ENCODE measurements at places on chromosomes 4 and X.

GRCh38 chr4:153731239-153731638, 28.6 kb downstream of the RNF175 start:
- DNase-seq: no peak

- DNase-seq: no peak
Observed at GRCh38 chr4:37367901-37368300, 123.4 kb downstream of the NWD2 start.

GRCh38 chrX:19739683-19740082, 147.7 kb downstream of the SH3KBP1 start:
- peak; percentile 17 for DNase-seq

DNA sequence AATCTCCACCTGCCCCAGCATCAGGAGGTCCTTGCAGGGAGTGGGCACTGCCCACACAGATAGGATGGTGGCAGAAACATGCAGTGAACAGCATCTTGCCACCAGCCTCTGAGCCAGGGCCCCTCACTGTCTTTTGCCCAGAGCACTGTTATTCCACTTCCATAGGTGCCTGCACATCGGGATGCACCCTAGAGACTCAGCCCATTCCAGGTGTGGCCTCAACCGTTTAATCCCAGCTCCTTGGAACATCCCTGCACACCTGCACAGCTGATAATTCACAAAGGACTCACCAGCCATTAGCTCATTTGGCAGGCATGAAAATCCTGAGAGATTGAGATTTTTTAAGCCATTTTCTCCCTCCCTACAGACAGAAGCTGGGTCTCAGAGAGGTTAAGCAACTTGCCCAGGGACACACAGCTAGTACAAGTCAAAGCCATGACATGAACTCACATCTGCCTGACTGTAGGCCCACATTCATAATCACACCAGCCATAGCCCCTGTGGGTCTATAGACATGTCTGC, 116.3 kb downstream of the EFNB1 start:
- DNase-seq: no peak

GRCh38 chrX:24277405-24277804, 36.5 kb downstream of the SUPT20HL2 start:
- DNase-seq: no peak

DNA sequence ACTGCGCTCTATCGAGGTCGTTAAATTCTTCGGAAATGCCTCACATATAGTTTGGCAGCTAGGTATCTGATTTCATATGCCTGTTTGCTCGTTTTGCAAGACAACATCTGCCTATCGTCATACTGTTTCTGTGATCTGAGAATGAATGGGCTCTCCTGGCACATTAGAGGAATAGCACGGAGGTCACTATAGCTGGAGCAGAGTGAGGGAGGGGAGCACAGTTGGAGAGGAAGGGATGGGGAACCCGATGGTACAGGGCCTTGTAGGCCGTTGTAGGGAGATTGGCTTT, 552 bp downstream of the IKBKG start:
- no peak for DNase-seq

DNA sequence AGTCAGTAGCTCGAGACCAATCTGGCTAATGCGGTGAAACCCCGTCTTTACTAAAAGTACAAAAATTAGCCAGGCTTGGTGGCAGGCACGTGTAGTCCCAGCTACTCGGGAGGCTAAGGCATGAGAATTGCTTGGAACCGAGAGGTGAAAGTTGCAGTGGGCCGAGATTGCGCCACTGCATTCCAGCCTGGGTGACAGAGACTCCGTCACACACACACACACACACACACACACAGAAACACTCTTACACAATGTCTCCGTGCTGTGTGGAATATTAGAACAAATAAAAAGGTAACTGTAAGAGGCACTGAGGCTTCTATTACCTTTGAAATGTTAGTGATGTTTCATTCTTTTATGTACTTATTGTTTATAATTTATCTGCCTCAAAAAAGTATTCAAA, 326.6 kb downstream of the GPAT3 start:
- no peak for DNase-seq

- DNase-seq: no peak
Observed at GRCh38 chrX:23048806-23049573, 49.2 kb downstream of the DDX53 start.

- DNase-seq: peak; percentile 45
Observed at GRCh38 chrX:48919360-48919841, 577 bp upstream of the PIM2 start.

DNA sequence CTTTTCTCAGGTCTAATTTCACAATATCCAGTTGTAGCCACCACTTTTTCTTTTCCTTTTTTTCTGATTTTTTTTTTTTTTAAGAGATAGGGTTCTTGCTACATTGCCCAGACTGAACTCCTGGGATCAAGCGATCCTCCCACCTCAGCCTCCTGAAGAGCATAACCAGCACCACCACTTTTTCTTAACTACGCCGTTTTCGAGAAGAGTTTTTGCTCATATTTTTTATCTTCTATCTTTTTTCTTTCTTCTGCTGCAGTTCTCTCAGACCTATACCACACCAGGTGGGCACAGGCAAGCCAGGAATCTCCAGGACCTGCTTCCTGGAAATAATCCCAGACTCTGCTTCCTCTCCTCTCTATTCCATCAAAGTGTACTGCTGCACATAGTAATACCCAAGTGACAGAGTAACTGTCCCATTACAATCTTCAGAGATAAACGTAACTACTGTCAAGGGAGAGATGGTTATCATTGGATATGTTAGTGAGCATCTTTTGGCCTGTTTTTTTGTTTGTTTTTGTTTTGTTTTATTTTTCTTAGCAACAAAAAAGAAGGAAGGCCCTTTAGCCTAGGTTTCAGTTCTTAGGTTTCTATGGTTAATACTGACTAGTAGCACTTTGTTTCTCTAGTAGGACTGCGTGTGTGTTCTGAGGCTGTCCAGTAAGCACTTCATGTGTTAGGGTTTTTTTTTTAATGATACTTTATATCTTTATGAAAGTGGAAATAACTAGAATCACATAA, 59.2 kb upstream of the TXK start:
- no peak for DNase-seq

GRCh38 chr4:53119680-53120079, 246.2 kb downstream of the SCFD2 start:
- DNase-seq: no peak

- DNase-seq: no peak
Observed at GRCh38 chrX:9678215-9678965, 87.3 kb downstream of the GPR143 start.

GRCh38 chrX:20471483-20471882, 204.8 kb upstream of the RPS6KA3 start:
- no peak for DNase-seq

- DNase-seq: no peak
Observed at GRCh38 chr4:150821641-150822040, 193.4 kb downstream of the LRBA start.

- DNase-seq: no peak
Observed at GRCh38 chrX:71301195-71301924, at the start of gene ITGB1BP2. ITGB1BP2 (plus strand) TSS chrX:71301750; CDS start chrX:71301807, 57 bp downstream.

DNA sequence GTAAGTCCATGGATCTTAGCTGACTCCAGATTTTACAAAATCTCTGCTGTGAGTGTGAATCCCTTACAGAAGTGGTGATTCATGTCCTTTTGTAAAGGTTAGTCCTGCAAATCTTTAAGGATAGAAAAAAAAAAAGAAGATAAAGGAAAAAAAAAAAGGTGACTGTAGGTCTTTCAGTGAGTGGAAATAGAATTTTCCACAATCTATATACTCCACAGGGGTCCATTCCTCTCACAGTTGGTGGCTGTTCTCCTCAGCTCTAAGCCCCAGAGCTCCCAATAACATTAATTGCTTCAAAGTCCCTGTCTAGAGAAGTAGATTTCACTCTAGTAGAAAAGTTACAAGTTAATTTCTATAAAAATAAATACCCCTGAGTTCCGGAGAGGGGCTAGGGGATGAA, 189.1 kb downstream of the NDST4 start:
- no peak for DNase-seq

GRCh38 chrX:12811658-12812057, 20.4 kb downstream of the PRPS2 start:
- no peak for DNase-seq

- no peak for DNase-seq
Observed at GRCh38 chr4:712093-712492, 6.5 kb downstream of the PCGF3 start.

- no peak for DNase-seq
Observed at GRCh38 chr4:105859233-105859632, 36.0 kb upstream of the NPNT start.

GRCh38 chrX:84188320-84188834, 378 bp upstream of the RPS6KA6 start:
- DNase-seq: no peak

DNA sequence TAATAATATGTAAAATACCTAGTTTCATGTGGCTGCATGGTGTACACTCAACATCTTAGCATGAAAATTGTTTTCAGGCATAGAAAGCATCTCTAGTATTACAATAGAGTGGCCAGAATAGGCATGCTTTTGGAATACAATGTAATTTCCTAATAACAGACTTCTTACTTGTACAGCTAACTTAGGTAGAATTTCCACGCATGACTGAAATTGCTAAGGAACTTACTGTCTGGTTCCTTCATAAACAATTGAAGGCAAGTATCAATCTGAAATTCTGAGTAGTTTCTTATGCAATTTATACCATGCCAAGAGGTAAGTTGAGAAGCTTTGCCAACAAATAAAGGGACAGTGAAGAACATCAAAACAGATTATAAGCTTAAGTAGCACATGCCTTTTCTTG, 26.7 kb downstream of the SULT1E1 start:
- DNase-seq: no peak

- no peak for DNase-seq
Observed at GRCh38 chr4:6988016-6988715, 55.0 kb upstream of the TADA2B start.

GRCh38 chrX:57445076-57445475, 146.7 kb upstream of the ZXDB start:
- DNase-seq: no peak

GRCh38 chr4:82891707-82892466, 934 bp upstream of the SEC31A start:
- DNase-seq: no peak

GRCh38 chr4:20253735-20254409, 2.2 kb downstream of the SLIT2 start:
- DNase-seq: no peak

GRCh38 chr4:5753366-5753765, 42.4 kb downstream of the EVC start:
- no peak for DNase-seq

- DNase-seq: no peak
Observed at GRCh38 chr4:134867027-134867426, 665.4 kb upstream of the PABPC4L start.

- no peak for DNase-seq
Observed at GRCh38 chr4:98498774-98499173, 159.6 kb downstream of the TSPAN5 start.

- DNase-seq: no peak
Observed at GRCh38 chrX:119654112-119654531, 38.8 kb downstream of the SEPTIN6 start.

DNA sequence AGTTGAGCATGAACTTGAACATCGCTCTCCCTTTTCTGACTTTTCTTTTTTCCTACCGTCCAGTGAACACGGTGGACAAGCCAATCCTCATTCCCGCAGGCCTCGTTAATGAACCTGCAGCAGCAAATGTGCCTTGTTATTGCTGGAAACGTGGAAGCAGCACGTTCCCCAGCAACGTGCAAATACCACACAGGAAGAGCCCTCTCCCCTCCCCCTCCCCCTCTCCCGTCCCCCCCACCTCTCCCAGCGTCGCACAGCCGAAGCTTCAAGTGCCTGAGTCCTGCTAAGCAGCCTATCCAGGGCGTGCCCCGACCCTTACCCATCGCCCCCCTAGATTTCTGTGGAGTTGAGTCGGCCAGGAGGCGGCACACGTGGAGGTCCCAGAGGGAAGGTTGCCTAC, 219.9 kb downstream of the BCOR start:
- DNase-seq: no peak

DNA sequence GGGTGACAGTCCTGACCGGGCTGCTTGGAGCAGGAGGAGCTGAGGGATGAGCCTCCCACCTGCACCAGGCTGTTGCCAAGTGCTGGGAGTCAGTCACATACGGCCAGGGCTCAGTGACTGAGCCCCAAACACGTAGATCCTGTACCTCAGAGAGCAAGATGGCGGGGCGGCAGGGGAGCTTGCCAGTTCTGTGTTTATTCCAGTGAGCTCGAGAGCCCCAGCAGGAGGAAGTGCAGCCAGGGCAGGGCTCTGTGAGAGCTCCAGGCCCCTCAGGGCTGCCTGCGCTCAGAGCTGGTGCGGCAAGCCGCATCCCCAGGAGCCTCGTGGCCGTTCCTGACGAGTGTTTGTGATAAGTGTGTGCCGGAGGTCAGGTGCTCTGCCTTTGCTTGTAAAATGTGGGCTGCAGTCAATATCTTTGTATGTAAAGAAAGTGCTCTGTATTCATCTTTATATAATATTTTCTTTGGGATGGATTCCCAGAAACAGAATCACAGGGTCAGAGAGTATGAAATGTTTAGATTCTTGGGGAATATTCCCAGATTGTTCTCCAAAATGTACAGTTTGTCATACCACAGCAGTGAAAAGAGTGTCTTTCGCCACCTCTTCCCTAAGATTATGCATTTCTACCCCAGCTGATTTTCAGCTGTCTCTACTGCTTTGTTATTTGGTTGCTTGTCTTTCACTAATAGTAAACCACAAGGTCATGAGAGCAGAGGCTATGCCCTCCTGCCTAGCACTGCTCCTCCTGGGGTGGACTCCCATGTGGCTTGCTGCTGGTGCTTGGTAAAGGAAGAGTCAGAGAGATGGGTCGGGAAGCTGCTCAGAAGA, 50.3 kb downstream of the NELFA start:
- no peak for DNase-seq

DNA sequence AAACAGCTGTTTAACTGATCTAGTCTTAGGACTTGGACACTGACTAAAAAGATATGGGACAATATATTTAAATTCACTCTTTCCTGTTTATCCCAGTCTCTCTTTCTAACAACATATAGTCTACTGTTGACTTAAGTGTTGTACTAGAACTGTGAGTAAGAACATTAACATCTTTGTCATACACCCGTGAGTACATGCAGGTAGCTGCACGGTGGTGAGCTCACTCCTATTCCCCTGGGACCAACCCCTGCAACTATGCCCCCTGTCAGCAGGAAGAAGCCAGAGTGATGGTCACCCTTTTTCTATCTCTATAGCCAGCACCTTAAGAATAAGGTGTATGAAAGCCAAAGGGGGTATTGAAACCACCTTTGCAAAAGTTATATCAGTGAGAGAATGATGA, 17.6 kb downstream of the TBL1X start:
- no peak for DNase-seq

DNA sequence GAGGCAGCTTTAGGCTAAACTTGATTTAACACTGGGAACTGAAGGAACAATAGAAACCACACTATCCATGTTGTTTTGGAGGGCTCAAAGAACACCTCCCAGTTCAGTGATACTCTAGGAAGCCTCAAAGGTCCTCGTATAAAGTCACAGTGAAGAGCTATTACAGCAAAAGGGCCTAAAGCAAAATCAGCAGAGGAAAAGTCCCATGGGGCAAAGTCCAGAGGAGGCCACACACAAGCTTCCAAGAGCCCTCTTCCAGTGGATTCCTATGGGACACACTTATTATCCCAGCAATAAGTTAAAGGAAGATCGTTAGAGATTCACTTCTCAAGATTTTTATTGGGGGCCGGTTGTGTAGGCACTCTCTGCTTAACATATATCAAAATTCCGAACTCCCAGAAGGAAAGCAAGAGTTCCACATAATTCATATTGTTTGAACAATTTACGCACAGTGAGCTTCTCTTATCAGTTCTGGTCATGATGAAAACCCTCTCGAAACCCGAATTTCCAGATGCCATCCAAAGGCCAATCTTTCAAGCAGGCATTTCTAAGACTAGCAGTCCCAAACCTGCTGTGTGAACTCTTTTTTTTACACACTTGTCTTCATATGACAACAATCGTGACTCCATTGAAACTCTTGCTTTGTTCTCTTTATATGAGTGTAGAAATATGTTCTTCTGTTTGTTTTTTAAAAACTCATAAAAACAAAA, 53.7 kb downstream of the ANXA5 start:
- no peak for DNase-seq

Data from activated CD4-positive, CD25-positive, alpha-beta regulatory T cell (primary cell).